Astrocyte of the hippocampus (primary cell): ENCODE measurements at places on chromosomes 13 and 19.

DNA sequence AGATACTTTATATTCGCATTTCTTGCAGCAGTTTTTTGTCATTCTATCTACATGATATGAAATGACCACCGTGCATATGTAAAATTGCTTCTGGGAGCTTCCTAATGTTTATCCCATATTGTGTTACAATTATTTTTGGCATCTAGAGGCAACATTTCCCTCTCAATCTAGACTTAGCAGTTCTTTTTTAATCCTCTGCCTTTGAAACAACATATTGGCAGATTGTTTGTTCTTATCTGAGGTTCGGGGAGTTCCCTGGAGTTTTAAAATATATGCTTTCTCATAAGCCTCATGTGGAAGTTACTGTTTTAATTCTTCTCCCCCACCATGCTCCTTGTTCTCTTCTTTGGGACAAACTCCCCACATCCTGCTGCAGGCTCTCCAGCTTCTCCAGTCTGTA is 130.1 kb upstream of the SLC10A2 start:
- no peak for DNase-seq

DNA sequence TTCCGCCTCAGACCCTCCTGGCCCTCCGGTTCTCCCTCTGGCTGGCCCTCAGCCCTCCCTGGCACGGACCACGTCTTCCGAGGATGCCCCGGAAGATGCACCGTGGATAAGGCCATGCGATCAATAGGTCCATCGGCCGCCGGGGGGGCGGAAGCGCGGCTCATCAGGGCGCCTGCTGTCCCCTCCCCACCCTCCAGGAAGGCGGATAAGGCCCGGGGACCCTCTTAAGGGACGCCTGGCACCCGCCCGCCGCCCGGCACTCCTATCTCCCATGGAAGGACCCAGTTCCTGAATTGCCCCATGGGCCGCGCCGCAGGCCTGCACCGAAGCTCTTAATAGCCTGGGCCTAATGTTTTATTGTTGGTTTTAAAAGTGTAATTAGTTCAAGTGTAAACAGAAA is 46.2 kb upstream of the TCF3 start:
- DNase-seq = no peak

DNA sequence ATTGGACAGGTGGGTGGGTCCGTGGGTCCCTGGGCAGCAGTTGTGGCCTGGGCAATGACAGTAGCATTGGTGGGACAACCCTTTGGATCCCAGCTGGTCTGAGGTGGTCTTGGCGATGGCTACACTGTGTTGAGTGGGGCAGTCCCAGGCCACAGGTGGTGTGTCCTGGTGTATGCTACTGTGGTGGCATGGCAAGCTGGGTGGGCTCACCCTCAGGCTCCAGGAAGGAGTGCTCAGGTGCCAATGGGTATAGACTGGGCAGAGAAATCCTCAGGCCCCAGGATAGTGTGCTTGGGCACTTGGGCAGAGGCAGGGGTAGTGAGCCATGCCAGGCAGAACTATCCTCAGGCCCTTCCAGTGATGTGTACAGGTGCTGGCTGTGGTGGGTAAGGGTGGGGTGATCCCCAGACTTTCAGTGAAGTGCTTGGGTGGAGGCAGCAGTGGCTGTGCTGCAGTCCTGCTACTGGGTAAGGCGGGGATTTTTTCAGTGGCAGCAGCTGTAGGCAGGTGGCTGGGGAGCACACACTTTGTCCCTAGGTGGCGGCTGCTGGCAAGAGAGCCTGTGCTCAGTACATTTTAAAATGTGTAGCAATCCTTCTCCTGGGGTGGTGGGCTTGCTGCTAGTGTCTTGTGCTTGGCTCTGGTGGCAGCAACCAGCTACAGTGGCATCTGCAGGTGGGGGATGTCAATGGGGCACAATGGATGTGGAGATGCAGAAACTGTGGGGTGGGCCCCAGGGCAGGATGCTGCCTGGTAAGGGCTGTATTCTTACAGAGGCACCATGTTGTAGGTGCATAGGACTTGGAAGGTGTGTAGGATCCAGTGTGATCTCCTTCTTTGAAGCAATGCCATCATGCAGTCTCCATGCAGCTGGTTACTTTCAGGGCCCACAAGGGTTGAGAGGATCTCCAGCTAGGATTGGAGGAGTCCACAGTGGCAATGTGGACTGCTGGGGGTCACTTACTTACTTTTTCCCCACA is 64.9 kb downstream of the DNAJC3 start:
- DNase-seq = no peak

GRCh38 chr13:29758531-29759114 is 91.8 kb downstream of the UBL3 start:
- no peak for DNase-seq

GRCh38 chr13:77099415-77099814 is 72.5 kb upstream of the FBXL3 start:
- DNase-seq = no peak

GRCh38 chr13:101298517-101298916 is 117.8 kb downstream of the NALCN start:
- no peak for DNase-seq

DNA sequence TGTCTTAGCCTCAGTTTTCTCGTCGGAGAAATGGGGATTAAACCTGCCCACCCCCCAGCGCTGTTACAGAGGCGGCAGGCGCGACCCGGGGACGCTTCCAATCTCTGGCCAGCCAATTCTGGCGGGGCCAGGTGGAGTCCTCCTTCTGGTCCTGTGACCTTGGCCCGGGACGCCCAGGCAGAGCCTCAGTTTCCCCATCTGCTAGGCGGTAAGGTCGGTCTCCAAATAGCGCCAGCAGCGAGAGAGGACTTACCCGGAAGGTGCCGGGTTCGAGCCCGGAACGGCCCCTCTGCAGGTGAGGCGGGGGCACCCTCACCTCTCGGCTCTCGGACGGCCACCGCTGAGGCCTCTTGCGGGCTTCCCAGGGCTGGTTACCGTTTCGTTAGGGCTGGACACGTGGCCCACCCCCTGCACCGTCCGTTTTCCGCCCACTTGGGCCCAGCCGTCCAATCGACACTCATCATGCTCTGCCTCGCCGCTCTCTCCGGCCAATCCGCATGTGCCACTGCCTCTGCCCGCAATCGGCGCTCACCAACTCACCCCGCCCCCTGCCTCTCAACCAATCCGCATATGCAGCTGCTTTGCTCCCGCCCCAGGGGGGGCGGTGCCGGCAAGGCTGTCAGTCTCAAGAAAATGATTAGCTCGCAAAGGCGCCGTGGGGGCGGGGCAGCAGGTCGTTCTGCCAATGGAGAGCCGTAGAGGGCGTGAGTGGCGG is at the start of gene ISOC2:
ISOC2 (minus strand) TSS at position 384 of the 715 bp plus-strand sequence. CDS start 5,156 bp downstream, outside the sequence.
- DNase-seq = peak; percentile 100

GRCh38 chr19:43589678-43590077 is 6.3 kb downstream of the IRGQ start:
- no peak for DNase-seq

DNA sequence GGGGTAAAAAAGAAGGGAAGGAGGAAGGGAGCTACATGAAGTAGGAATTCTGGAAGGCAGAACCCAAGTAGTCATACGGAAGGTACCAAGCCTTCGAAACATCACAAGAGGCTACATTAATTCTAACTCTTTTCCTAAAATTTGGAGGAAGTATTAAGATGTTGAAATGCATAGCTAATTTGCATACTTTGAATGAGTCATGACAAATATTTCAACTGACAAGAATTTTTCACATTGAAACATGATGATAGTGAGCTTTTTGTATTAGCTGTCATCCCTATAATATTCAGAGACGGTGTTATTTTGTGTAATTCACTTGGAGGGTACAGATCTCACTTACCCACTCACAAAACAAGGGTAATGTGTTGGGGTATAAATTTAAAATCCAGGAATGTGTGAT is 9.1 kb upstream of the ACOD1 start:
- DNase-seq = no peak

DNA sequence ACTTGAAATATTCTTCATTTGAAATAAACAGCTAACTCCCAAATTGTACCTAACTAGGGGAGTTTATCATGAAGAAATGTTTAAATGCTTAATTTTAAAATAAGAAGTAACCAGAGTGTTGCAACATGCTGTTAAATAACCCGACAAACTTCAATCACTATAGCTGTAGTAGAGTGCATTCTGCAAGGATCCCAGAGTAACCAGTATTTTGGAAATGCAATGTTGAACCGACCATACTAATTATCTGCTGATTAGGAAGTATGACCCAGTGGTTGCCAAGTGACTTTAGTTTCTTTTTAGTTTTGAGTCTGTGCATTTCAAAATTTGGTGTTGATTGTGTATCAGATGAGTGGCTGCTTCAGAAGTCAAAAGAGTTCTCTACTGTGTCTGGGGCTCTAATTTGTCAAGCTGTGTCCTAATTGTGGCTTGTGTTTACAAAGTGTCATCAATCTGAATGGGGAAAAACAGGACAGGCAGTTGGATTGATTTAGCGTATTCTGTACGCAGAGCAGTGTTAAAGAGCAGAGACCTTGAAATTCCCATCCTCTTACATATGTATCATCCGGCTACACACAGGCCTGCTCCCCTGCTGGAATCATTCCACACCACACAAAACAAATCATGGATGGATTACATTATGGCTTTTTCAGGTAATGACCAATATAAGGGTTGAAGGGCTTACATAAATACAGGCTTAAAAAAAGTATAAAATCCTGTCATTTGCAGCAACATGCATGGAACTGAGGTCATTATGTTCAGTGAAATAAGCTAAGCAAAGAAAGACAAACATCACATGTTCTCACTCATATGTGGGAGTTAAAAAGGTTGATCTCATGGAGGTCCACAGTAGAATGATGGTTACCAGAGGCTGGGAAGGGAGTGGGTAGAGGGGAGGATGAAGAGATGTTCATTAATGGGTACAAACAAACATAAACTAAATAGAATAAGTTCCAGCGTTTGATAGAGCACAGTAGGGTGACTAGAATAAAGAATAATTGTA is 351.5 kb downstream of the KLF12 start:
- DNase-seq = no peak

GRCh38 chr19:31139871-31140505 is 209.2 kb downstream of the TSHZ3 start:
- DNase-seq = peak; percentile 65

DNA sequence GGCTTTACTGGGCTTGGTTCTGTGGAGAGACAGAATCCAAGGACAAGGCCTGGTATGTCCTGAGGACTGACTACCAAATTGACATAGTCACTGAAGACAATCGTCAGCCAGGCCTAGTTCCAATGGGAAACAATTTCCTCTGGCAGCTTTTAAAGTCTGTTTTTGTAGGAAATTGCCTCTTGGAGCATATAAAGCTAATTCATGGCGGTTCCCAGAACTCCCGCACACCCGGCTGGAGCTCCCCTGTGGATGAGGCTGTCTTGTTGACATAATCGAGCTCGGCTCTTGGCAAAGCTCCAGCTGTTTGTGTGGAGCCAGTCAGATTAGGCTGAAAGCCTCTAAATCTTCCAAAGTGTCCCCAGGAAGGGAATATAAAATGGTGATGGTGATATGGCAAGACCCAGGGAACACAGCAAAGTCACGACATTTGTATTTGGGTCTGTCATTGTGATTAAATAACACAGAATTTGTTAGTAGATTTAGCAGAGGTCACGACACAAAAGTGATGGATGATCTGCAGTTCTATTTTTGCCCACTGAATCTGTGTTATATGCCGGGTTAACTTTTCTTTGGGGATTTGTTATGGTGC is 395.0 kb downstream of the PCDH9 start:
- peak; percentile 80 for DNase-seq

DNA sequence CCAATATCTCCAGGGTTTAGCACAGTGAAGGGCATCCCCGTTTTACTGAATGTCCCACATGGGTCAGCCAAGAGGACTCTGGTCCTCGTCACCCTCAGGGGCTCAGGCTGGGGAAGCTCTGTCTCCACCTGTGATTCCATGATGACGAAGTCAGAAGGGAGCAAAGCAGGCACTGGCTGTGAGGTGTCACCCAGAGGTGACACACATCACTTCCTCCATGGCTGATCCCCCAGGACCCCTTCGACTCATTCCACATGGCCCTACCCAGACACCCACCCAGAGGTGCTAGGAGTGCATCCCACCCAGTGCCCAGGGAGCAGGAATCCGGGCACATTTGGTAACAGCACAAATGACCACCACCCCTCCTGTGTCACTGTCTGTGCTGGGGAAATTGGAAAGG is 145.2 kb upstream of the VSTM2B start:
- DNase-seq = no peak

GRCh38 chr13:61664801-61665705 is 249.4 kb upstream of the PCDH20 start:
- DNase-seq = peak; percentile 65

GRCh38 chr13:30510811-30511371 is 45.2 kb upstream of the HMGB1 start:
- no peak for DNase-seq

- DNase-seq = peak; percentile 6
Measured at GRCh38 chr13:23903906-23904280, 6.6 kb upstream of the C1QTNF9B start.

- DNase-seq = no peak
Measured at GRCh38 chr19:7705387-7706187, 3.7 kb upstream of the FCER2 start.

GRCh38 chr13:62633448-62633847 is 1217.8 kb upstream of the PCDH20 start:
- no peak for DNase-seq

- DNase-seq = no peak
Measured at GRCh38 chr13:51913421-51914136, 51.8 kb downstream of the CCDC70 start.

DNA sequence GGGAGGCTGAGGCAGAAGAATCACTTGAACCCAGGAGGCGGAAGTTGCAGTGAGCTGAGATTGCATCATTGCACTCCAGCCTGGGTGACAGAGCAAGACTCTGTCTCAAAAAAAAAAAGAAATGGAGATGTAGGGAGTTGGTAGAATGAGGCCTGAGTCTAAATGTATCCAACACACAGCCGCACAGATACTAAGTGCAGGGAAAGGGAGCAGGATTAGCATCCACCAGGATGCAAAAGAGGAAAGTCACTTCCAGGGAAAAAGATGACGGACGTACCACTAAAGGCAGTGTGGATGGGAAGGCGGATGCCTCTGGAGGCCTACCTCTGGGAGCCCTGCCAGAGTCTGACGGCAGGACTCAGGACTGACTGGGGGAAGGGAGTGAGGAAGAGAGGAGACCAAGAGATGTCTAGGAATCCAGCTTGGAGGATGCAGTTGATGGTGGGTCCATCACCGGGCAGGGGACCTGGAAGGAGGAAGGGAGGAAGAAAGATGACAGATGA is 6.8 kb downstream of the FAM98C start:
- peak; percentile 57 for DNase-seq

GRCh38 chr13:66208589-66208988 is 1021.5 kb downstream of the PCDH9 start:
- DNase-seq = no peak

GRCh38 chr19:33447336-33448158 is 74.0 kb downstream of the CEBPG start:
- no peak for DNase-seq

DNA sequence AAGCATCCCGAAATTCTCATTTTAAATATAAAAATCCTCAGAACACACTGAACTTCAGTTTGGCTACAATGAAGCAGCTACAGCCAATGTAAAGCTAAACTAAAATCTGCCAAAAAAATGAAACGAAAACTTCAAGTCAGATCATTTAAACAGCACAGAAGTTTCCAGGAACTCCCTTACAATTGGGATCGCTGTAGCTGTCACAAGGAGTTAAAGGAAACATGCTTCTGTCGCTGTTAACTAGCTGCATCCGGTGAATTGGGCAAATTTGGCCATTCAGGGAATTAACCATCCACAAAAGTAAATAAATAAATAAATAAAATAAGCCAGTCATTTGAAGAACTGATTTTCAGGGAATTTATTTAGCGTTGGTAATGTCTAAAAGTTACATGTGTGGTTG is 77.0 kb upstream of the PEG3 start:
- no peak for DNase-seq
